ENCODE measurements at places on chromosomes 2 and 18. TPM values are rescaled to one million over a fixed set of nuclear protein-coding genes. Genes with fewer than 3 reads are reported as not detected.

- DNase-seq, result peak; percentile 48
- H3K27me3 ChIP-seq, result no peaks in the 10 kb centered on the region
- H3K36me3 ChIP-seq, result no peaks in the 10 kb centered on the region
- H3K4me1 ChIP-seq, result no peaks in the 10 kb centered on the region
Measured at GRCh38 chr18:79856119-79857007, 58.6 kb downstream of the KCNG2 start.

GRCh38 chr2:144217853-144218633 lies 301.9 kb downstream of the ZEB2 start:
- H3K4me1 ChIP-seq, result no peaks in the 10 kb centered on the region
- no peak for DNase-seq
- no peaks in the 10 kb centered on the region for H3K36me3 ChIP-seq

GRCh38 chr2:109331896-109332848 lies 203.2 kb downstream of the SH3RF3 start:
- DNase-seq, result peak; percentile 58
- H3K27ac ChIP-seq, result peak overlapping the region; percentile 33
- no peak overlapping the region for H3K4me3 ChIP-seq
- H3K36me3 ChIP-seq, result no peaks in the 10 kb centered on the region
- H3K27me3 ChIP-seq, result no peaks in the 10 kb centered on the region

DNA sequence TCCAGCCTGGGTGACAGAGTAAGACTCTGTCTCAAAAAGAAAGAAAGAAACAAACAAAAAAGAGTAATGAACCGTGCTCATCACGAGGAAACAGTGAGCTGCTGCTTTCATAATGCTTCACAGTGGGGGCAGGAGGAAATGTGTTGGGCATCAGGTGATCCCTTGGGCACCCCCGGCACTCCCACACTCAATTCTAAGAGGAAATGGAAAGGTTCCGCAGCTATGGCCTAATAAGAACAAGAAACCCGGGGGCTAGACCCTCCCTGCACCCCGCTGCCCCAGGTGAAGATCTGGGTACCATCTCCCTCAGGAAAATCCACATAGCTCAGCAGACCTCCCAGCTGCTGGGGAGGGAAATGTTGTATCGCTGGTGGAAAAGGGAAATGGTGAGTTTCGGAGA lies 118.9 kb downstream of the LPIN1 start:
- no peak for DNase-seq
- H3K27me3 ChIP-seq, result no peaks in the 10 kb centered on the region
- no peaks in the 10 kb centered on the region for H3K36me3 ChIP-seq
- H3K4me3 ChIP-seq, result no peak overlapping the region

DNA sequence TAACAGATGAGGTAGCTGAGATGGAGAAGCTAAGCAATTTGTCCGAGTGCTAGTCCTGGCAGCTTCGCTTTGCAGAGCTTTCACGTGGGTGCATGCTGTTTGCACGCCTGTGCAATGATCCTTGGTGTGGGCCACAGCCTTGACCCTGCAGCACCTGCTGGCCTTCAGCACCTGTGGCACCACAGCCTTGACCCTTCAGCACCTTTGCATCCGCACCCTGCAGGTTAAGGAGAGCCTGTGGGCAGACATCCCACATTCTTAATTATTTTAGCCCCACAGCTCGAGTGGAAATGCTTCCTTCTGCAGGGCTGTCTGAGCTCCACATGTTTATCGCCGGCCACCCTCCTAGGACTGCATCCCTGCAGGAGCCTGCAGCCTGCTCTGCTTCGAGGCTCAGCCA lies 19.3 kb downstream of the NCK2 start:
- no peak for DNase-seq
- H3K4me3 ChIP-seq, result no peak overlapping the region
- H3K36me3 ChIP-seq, result peaks cover 3% of the 10 kb centered on the region
- H3K27ac ChIP-seq, result no peak overlapping the region

DNA sequence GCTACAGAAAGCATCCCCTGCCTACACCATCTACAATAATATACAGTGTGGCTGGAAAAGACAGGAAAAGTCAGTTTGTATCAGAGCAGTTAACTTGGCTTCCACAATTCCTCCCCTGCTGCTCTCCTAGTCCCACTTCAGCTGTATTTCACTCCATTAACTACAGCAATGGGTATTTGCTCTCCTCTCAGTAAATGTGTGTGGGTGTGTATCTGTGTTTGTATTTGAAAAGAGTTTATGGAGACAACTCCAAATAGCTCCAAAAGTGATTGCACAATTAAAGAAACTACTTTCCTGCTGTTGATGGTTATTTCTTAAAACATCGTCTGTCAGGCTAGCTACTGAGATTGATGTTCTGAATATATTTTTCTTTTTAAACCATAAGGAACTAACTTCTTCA lies 333.7 kb upstream of the FIGN start:
- H3K27me3 ChIP-seq, result no peaks in the 10 kb centered on the region
- H3K4me3 ChIP-seq, result no peak overlapping the region
- no peak for DNase-seq
- H3K4me1 ChIP-seq, result no peaks in the 10 kb centered on the region
- H3K36me3 ChIP-seq, result no peaks in the 10 kb centered on the region

- no peak for DNase-seq
- H3K4me3 ChIP-seq, result no peak overlapping the region
- no peaks in the 10 kb centered on the region for H3K36me3 ChIP-seq
- H3K27ac ChIP-seq, result no peak overlapping the region
Measured at GRCh38 chr2:137206069-137206468, 440.7 kb downstream of the THSD7B start.

DNA sequence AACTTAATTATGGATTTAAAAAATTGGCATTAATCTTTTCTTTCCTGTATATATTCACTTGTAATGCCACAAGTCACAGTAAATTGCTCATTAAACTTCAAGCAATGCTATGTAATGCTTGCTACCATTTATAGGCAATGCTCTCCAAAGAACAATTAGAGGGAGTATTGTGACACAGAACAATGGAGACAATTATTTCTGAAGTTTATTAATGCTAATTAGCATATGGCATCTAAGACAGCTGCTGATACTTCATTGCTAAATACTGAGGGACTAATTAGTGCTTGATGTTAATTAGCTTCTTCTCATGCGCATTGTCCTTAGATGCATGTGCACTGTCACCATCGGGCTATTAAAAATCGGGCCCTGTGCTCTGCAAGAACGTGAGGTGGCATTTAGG lies 1012.8 kb downstream of the SOCS6 start:
- H3K4me1 ChIP-seq, result no peaks in the 10 kb centered on the region
- no peaks in the 10 kb centered on the region for H3K36me3 ChIP-seq
- H3K27me3 ChIP-seq, result no peaks in the 10 kb centered on the region
- H3K4me3 ChIP-seq, result no peak overlapping the region
- no peak for DNase-seq

DNA sequence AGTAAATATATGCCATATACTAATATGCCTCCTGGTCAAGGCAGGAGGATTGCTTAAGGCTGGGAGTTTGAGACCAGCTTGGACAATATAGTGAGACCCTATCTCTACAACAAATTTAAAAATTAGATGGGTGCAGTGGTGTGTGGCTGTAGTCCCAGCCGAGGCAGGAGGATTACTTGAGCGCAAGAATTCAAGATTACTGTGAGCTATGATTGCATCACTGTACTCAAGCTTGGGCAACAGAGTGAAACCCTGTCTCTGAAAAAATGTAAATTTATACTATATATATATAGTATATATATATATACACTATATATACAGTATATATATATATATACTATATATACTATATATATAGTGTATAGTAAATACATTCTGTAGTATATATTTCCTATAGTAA lies 30.0 kb upstream of the NPC1 start:
- H3K4me3 ChIP-seq, result no peak overlapping the region
- peaks cover 4% of the 10 kb centered on the region for H3K4me1 ChIP-seq
- DNase-seq, result no peak
- H3K27me3 ChIP-seq, result no peaks in the 10 kb centered on the region

- no peaks in the 10 kb centered on the region for H3K4me1 ChIP-seq
- no peak overlapping the region for H3K4me3 ChIP-seq
Measured at GRCh38 chr2:159921752-159922404, 123.9 kb upstream of the CD302 start.

- no peaks in the 10 kb centered on the region for H3K27me3 ChIP-seq
- no peak overlapping the region for H3K27ac ChIP-seq
- H3K4me3 ChIP-seq, result no peak overlapping the region
- H3K36me3 ChIP-seq, result no peaks in the 10 kb centered on the region
- DNase-seq, result no peak
Measured at GRCh38 chr2:138238908-138239307, 262.7 kb upstream of the SPOPL start.

GRCh38 chr18:32730620-32731091 lies 42.2 kb downstream of the KLHL14 start:
- peak overlapping the region; percentile 52 for H3K4me3 ChIP-seq
- H3K36me3 ChIP-seq, result no peaks in the 10 kb centered on the region
- H3K27ac ChIP-seq, result no peak overlapping the region
- H3K4me1 ChIP-seq, result no peaks in the 10 kb centered on the region
- DNase-seq, result no peak

- H3K4me1 ChIP-seq, result no peaks in the 10 kb centered on the region
- H3K36me3 ChIP-seq, result no peaks in the 10 kb centered on the region
- no peak overlapping the region for H3K27ac ChIP-seq
- no peak for DNase-seq
- H3K27me3 ChIP-seq, result no peaks in the 10 kb centered on the region
Measured at GRCh38 chr2:120701499-120701898, 34.2 kb upstream of the GLI2 start.

DNA sequence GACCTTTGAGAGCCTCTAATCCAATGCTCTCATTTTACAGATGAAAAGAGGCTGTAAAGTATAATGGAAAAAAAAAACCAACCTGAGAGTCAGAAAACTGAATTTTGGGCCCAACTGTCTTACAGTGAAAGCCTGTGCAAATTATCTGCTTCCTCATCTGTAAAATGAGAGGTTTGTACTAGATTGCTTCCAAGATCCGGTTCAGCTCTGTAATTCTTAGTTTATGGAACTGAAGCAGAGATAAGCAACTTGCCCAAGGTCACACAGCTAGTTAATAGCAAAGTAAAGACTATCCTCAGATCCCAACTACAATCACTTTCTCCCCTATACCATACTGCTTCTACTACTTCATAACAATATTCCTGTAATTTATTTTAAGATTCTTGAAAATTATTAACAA lies 6.3 kb downstream of the TLK1 start:
- no peaks in the 10 kb centered on the region for H3K27me3 ChIP-seq
- H3K27ac ChIP-seq, result no peak overlapping the region
- H3K4me1 ChIP-seq, result peaks cover 7% of the 10 kb centered on the region
- H3K4me3 ChIP-seq, result no peak overlapping the region

DNA sequence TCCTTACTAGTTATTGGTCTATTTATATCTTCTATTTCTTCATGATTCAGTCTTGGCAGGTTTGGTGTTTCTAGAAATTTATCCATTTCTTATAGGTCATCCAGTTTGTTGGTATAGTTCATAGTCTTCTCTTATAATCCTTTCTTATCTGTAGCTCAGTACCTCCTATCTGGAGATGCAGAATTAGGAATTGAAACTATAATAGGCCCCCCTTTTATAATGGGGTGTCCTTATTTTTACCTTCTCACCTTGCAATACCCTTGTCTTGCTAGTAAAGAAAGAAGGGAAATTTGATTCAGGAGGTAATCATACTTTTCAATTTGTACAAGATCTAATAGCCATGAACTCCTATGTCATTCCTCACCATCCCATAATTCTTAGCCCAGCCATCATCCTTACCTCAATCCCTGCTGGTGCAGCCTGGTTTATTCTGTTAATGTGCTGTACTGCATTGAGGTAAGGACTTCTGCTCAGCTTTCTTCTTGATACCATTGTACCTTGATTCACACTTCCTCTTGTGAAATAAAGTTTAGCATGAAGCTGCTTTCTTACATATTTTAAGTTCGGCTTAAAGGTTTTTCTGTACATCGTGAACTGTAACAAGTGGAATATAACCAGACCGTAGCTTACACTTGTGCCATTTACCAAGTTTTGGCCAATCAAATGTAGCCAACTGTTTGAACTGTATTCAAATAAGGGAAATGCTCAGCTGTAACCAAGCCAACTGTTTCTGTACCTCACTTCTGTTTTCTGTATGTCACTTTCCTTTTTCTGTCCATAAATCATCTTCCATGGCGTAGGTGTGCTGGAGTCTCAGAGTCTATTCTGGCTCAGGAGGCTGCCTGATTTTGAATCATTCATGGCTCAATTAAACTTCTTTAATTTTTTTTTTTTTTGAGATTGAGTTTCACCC lies 40.1 kb upstream of the PTH2R start:
- no peak overlapping the region for H3K27ac ChIP-seq
- H3K4me1 ChIP-seq, result no peaks in the 10 kb centered on the region
- no peaks in the 10 kb centered on the region for H3K36me3 ChIP-seq
- no peak overlapping the region for H3K4me3 ChIP-seq
- no peak for DNase-seq
- H3K27me3 ChIP-seq, result no peaks in the 10 kb centered on the region

GRCh38 chr2:83531206-83531826 lies 927.8 kb downstream of the SUCLG1 start:
- no peak for DNase-seq
- H3K27ac ChIP-seq, result no peak overlapping the region
- H3K4me1 ChIP-seq, result no peaks in the 10 kb centered on the region
- H3K4me3 ChIP-seq, result no peak overlapping the region

GRCh38 chr2:97911922-97912575 lies 83.7 kb downstream of the TMEM131 start:
- H3K4me3 ChIP-seq, result no peak overlapping the region
- no peak for DNase-seq
- no peak overlapping the region for H3K27ac ChIP-seq
- H3K36me3 ChIP-seq, result peaks cover 11% of the 10 kb centered on the region
- no peaks in the 10 kb centered on the region for H3K4me1 ChIP-seq

DNA sequence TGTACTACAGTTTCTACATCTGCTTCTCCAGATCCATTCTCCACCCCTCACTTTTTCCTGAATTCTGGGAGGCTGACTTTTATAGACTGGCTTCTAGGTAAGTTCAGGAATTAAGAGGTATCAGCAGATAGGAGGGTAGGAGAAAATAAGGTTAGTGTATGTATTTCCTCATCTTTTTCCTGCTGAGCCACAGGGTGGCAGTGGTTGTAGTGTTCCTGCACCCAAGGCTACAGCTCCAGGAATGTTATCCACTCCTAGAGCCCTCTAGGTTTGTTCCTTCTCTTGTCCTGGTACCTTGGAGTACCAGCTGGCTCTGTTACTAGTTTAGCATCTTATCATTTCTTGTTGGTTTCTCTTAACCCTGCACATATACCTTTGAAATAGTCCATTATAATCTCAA lies 40.7 kb upstream of the C2orf66 start:
- H3K4me1 ChIP-seq, result no peaks in the 10 kb centered on the region
- H3K27ac ChIP-seq, result no peak overlapping the region

Gene VSNL1
- not detected for total RNA-seq

Gene CYP27A1
- total RNA-seq, result 53.1 TPM

Gene PLEK
- total RNA-seq, result 1.5 TPM

Gene ST8SIA5
- total RNA-seq, result 0.11 TPM

Gene DNAJC5G
- not detected for total RNA-seq

Gene PRSS56
- total RNA-seq, result not detected

Gene IL1F10
- not detected for total RNA-seq

Gene STAT4
- total RNA-seq, result 0.85 TPM

Gene CRYGD
- not detected for total RNA-seq

Gene PKDCC
- total RNA-seq, result 210 TPM

Gene RIT2
- total RNA-seq, result not detected

Gene RGPD4
- total RNA-seq, result not detected

Gene CRYBA2
- total RNA-seq, result not detected

Measured in ascending aorta (tissue), 2 donors.